ENCODE measurements at places on chromosomes 16 and 17.
A peak's percentile ranks its signal among the peaks of the same experiment; 100 is the strongest.

DNA sequence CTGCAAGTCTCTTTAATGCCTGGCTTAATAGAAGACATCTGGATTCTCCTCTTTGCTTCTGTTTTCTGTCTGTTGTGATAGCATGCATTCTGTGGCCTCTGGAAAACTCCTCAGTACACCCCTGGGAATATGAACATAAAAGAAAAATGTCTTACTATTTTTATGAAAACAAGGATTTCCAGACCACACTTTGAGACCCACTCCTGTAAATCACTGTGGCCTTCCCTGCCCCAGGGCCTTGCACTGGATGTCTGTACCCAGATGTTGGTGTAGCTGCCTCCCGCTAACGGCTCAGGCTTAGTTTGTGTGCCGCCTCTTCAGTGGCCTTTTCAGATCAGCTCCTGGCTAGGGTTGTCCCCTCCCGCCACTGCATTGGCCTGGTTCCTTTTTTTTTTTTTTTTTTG lies 126.6 kb downstream of the SOCS1 start:
- no peak for DNase-seq

GRCh38 chr16:57762365-57763040 lies 26.9 kb downstream of the KATNB1 start:
- no peak for DNase-seq

DNA sequence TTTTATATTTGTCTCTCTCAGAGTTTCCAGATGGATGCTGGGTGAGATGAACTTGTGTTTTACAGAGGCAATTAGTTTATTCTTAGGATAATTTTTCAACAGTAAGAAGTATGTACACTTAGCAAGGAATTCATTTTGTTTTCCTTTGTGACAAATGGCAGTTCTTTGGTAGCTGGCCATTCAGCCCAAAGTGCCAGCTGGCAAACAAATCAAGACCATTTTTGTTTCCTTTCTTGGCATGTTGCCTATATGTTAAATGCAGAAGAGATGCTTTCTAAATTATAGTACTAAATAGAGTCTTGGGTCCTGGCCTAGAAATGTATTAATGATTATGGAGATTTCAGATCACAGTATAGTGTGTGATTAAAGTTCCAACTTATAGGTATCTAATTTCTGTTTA lies 337.1 kb downstream of the CNTNAP4 start:
- no peak for DNase-seq

DNA sequence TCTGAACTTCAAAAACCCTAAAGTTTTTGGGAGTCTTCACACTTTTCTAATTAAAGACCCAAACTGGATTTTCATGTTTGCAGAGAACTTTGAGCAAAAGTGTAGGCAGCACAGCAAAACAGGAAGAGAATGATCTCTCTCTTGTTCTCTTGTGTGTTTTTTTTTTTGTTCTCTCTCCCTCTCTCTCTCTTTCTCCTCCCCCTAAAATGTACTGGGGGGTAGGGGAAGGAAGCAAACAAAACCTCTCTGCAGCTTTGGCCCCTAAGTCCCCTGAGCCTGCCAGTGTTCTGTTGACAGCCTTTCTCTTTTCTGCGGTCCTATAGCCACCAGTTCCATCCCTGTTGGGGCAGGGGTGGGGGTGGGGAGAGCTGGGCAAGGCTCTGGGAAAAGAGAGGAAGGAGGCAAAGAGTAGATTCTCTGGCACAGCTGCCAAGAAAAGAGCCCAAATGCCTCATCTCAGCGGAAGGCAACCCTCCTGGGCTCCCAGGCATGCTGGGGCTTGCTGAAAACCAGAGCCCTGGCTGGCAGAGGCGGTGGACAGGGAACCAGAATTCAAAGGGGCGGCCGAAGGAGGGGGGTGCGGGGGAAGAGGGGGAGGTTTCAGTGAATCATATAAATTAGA lies 295.3 kb downstream of the SOX9 start:
- DNase-seq = no peak

GRCh38 chr16:56626685-56627084 lies 1.1 kb downstream of the MT1E start:
- DNase-seq = no peak

GRCh38 chr16:16096121-16096857 lies 127.0 kb downstream of the ABCC6 start:
- DNase-seq = peak; percentile 6

- no peak for DNase-seq
These were observed 27.8 kb upstream of the CDR2 start for GRCh38 chr16:22402191-22402590.

DNA sequence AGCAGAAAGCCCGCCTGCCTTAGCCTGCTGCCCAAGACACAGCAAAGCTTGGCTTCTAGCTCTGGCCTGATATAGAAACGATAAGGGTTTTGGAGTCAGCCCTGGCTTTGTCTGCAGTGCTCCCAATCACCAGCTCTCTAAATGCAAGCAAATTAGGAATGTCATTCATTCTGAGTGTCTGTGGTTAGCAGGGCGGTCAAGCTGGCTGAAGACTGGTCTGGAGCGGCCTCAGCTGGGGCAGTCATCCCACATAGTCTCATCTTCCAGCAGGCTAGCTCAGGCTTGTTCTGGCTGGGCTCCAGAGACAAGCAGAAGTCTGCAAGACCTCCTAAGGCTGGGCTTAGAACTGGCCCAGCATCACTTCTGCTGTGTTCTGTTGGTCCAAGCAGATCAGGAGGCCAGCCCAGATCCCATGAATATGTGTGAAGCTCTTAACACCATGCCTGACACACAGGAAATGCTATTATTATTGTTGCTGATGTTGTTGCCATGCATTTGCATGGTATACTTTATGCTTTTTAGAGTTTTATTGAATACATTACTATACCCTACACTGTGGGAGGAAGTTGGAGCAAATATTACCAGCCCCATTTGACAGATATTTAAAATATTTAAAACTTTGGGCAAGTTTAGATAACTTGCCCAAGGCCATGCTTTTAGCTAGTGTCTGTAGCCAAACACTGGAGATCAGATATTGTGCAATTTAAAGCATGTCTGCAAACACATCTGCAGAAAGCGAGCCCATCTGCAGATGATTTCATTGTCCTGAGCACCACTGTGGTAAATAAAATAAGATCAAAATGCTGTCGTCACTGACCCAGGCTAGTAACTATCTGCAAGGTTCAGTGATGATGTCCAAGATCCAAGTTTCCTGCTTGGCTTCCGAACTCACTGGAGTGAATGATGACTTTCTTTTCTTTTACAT lies 24.8 kb downstream of the TMC7 start:
- no peak for DNase-seq

GRCh38 chr16:23679274-23679985 lies 741 bp downstream of the PLK1 start:
- DNase-seq = peak; percentile 10

DNA sequence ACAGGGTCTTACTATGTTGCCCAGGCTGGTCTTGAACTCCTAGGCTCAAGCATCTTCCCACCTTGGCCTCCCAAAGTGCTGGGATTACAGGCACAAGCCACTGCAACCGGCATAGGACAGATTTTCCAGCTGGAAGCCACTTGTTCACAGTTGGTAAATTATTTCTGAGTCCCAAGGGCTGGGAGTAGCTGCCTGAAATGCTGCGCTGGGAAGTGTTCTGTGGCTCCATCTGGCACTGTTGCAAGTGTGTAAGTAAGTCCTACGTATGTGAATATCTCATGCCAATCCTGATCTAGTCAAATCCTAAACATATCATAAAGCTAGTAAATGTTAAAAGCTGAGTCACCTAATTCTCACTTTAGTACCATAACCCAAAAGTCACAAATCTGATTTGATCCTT lies 48.1 kb downstream of the YWHAE start:
- DNase-seq = no peak

- no peak for DNase-seq
These were observed 60.6 kb upstream of the CMIP start for GRCh38 chr16:81384006-81384405.

- no peak for DNase-seq
These were observed 26.7 kb downstream of the DNASE1 start for GRCh38 chr16:3681206-3681605.

- DNase-seq = no peak
These were observed 60.4 kb downstream of the NOG start for GRCh38 chr17:56653877-56654276.

DNA sequence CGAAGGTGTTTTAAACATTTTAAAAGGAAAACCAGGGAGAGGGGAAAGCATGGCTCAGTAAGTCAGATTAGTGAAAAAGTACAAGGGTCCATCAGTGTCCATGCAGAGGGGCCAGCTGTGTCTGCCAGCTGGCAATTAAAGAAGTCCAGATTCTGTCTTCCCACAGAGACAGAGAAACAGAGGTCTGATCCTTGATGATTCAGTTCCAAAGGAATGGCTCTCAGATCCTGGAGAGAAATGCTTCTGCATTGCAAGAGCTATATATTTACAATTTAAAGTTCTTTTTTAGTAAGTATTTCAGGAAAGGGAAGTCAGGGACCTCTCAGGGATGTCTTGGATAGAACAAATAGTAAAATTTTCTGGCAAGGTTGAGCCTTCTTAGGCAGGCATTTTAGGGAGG lies 56.2 kb downstream of the HSD17B2 start:
- no peak for DNase-seq

DNA sequence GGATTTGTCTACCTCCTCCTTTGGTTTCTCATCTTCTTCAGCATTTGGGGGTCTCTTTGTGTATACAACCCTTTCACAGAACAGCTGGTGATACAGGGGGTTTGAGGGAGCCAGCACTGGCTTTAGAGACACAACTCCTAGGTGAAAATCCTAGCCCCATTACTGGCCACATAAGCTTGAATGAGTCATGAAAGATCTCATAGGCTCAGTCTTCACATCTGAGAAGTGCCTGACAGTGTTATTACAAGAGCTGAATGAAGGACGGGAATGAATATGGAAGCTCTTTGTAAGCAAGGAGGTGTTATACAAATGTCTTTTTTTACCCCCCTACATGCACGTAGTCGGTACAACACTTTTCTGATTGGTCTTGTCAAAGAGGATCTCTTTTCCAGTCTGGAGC lies 1.7 kb upstream of the B4GALNT2 start:
- DNase-seq = no peak

DNA sequence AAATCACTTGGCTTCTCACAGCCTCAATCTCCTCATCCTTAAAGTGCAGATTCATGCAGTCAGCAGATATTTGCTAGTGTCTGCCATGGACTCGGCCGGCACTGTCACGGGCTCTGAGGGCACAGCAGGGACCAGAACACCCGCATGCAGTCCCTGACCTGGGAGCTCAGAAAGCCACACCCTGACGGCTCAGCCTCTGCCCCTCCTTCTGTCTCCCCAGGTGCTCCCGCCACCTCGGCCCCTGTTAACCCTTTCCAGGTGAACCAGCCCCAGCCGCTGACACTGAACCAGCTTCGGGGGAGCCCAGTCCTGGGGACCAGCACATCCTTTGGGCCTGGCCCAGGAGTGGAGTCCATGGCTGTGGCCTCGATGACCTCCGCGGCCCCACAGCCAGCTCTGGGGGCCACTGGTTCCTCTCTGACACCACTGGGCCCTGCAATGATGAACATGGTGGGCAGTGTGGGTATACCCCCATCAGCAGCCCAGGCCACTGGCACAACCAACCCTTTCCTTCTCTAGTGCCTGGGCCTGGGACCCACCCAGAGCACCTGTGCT lies 28.7 kb downstream of the B9D1 start:
- no peak for DNase-seq

- DNase-seq = no peak
These were observed 10.8 kb downstream of the LRRC3C start for GRCh38 chr17:39938140-39938869.

GRCh38 chr16:49652456-49653172 lies 203.3 kb downstream of the ZNF423 start:
- no peak for DNase-seq

DNA sequence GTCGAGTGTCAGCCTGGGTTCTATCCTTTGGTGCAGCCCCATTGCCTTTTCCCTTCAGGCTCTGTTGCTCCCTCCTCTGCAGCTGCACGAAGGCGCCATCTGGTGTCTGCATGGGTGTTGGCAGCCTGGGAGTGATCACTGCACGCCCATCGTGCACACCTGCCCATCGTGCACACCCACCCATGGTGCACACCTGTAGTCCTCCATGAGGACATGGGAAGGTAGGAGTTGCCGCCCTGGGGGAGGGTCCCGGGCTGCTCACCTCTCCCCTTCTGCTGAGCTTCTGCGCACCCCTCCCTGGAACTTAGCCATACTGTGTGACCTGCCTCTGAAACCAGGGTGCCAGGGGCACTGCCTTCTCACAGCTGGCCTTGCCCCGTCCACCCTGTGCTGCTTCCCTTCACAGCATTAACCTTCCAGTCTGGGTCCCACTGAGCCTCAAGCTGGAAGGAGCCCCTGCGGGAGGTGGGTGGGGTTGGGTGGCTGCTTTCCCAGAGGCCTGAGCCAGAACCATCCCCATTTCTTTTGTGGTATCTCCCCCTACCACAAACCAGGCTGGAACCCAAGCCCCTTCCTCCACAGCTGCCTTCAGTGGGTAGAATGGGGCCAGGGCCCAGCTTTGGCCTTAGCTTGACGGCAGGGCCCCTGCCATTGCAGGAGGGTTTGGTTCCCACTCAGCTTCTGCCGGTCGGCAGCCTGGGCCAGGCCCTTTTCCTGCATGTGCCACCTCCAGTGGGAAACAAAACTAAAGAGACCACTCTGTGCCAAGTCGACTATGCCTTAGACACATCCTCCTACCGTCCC lies 2.9 kb downstream of the CTRL start:
- DNase-seq = peak; percentile 53

DNA sequence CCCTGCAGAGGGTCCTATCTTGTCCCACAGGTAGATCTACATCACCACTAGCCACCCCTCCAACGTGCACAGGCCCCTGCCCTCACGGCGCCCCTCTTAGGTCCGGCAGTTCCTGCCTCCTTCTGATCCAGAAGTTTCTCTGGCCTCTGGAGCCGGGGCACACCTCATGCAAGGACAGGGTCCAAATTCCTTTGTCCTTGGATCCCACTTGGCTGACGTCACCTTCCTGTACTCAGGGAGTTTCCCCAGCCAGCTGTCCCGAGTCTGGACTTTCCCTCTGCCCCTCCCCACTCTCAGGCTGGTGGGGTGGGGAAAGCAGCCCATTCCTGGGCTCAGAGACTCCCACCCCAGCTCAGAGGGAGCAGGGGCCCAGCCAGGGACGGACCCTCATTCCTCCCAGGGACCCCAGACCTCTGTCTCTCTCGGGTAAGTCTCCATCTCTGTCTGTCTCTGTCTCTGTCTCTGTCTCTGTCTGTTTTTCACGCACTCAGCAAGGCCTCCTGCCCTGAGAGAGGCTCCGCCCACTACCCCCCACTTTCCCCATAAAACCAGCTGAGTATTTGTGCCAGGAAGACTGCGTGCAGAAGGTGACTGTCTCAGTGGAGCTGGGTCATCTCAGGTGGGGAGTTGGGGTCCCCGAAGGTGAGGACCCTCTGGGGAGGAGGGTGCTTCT lies at the start of gene IL32:
IL32 (plus strand) TSS at position 572 of the 673 bp plus-strand sequence. CDS start 172 bp downstream, outside the sequence.
- DNase-seq = no peak

DNA sequence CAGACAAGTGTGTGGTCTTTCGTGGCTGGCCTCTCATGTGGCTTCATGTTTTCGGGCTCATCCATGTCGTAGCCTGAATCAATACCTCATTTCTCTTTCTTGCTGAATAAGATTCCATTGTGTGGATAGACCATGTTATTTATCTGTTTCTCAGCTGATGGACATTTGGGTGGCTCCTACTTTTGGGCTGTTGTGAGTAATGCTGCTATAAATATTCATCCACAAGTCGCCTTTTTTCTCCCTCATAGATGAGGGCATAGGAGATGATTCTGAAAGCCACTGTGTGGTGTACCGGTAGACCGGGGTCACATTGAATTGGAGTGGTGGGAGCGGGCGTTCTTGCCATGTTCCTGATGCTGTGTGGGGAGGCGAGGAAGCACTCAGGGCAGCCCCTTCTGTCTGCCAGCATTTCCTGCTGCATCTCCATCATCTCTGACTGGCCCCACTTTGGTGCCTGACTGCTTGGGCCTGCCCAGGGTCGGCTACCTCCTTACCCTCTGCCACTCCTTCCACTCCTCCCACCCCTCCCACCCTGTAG lies 40.1 kb downstream of the PRMT7 start:
- no peak for DNase-seq

GRCh38 chr17:69651921-69652320 lies 237.4 kb downstream of the MAP2K6 start:
- no peak for DNase-seq

All from NCI-H2029 (cell line).